ENCODE measurements at places on chromosomes 1 and 21.

DNA sequence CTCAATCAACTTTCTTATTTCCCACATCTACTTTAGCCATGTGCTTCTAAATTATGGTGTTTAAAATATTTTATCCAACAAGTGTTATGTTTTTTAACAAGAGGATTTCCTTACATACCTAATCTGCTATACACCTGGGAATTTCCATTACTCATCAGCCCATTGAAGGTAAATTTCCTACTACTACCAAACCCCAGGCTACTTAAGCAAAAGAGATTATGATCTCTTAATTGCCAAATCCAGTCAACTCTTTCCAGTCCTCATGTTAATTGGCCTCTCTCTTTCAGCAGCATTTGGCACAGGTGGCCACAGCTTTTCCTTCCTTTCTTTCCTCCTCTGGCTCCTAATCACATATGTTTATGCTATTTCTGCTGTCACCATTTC lies 5.1 kb upstream of the C1orf162 start:
- H3K4me3 ChIP-seq, result no peak overlapping the region
- H3K27me3 ChIP-seq, result no peaks in the 10 kb centered on the region
- no peak overlapping the region for H3K27ac ChIP-seq
- peaks cover 22% of the 10 kb centered on the region for H3K4me1 ChIP-seq
- peaks cover 13% of the 10 kb centered on the region for H3K36me3 ChIP-seq
- no peak for DNase-seq

DNA sequence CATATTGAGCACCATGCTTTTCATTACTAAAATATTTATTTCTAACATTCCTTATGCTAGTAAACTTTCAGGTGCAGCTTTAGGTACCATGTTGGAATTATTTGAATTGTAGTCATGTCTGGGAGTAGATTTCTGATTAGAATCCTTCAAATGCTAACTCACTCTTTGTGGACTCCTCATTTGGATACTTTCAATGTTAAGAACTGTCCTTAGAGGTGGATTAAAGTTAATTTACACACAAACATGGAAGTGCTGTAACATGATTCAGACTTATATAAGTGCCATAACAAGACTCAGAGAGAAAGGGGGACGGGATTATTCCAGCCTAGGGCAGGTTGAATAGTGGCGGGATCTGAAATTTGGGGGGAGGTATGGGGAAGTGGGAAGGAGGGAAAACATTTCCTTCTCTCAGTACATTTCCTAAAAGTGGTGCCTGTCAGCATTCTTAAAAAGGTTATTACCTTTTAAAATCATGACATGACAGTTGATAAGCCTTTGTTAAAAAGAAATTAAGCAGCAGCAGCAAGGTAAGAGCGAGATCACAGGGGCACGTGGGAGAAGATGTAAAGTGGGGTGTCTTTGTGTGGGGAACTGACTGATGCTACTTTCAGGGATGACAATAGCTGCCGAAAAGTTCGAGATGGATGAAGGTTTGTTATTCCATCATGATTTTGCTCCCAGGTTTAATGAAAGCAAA lies 44.4 kb downstream of the HHAT start:
- no peaks in the 10 kb centered on the region for H3K36me3 ChIP-seq
- no peak overlapping the region for H3K4me3 ChIP-seq
- DNase-seq, result no peak

DNA sequence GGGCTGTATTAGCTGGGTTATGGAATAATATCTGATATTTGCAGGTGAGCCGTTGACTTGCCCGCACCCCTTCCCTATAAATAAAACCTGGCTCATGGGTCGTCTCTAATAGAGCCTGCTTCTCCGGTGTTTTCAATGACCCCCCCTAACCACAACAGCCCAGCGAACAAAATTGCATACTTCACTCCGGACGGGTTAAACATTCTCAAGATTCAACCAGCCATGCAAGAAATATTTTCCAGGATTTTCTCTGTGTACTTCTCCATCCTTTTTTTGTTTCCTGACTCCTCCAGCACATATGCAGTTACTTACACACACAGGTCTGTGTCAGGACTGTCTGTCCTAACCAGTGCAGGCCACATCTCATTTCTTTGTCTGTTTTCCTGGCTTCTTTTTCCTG lies 267.7 kb downstream of the ZNF648 start:
- no peak overlapping the region for H3K27ac ChIP-seq
- H3K4me3 ChIP-seq, result no peak overlapping the region
- DNase-seq, result no peak
- peaks cover 10% of the 10 kb centered on the region for H3K27me3 ChIP-seq
- no peaks in the 10 kb centered on the region for H3K4me1 ChIP-seq

GRCh38 chr1:232123775-232124659 lies 497.4 kb downstream of the DISC1 start:
- H3K36me3 ChIP-seq, result no peaks in the 10 kb centered on the region
- no peak overlapping the region for H3K4me3 ChIP-seq
- H3K27ac ChIP-seq, result no peak overlapping the region
- peaks cover 7% of the 10 kb centered on the region for H3K27me3 ChIP-seq
- DNase-seq, result no peak

GRCh38 chr1:169363046-169363730 lies 4.4 kb downstream of the NME7 start:
- no peaks in the 10 kb centered on the region for H3K27me3 ChIP-seq
- DNase-seq, result no peak
- H3K27ac ChIP-seq, result peak overlapping the region; percentile 74

Data from naive thymus-derived CD8-positive, alpha-beta T cell (primary cell).